Fibroblast of skin of left quadriceps (primary cell): ENCODE measurements at places on chromosomes 6 and 20.

DNA sequence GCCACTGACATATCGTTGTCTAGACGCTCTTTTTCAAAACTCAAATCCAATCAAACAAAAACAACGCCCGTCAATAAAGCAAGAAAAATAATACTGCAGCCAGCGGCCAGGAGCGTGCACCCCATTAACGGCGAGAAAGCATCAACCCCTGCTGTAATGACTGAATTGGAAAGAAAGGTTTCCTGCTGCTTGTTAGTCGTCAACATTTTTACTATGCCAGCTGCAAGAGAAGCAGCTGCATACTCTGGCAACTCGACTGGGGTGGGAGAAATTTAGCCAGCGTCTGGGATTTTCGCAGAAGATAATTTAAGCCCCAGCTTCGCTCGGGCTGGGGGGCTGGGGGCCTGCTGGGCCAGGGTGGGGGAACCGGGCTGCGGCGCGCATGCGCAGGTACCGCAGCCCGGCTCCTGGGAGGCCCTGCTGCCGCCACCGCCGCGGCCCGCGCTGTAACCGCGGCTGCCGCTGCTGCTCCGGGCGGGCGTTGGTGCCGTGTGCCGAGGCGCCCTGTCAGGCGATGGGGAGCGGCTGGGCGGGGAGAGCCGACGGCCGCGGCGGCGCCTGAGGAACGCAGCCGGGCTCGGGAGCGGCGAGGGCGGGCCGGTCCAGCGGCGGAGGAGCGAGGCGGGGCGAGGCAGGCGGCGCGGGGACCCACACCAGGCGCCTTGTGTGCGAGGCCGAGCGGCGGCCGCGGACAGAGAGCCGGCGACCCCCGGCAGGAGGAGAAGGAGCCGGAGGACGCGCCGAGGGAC is 732 bp upstream of the STXBP5 start:
- peak; percentile 50 for DNase-seq

DNA sequence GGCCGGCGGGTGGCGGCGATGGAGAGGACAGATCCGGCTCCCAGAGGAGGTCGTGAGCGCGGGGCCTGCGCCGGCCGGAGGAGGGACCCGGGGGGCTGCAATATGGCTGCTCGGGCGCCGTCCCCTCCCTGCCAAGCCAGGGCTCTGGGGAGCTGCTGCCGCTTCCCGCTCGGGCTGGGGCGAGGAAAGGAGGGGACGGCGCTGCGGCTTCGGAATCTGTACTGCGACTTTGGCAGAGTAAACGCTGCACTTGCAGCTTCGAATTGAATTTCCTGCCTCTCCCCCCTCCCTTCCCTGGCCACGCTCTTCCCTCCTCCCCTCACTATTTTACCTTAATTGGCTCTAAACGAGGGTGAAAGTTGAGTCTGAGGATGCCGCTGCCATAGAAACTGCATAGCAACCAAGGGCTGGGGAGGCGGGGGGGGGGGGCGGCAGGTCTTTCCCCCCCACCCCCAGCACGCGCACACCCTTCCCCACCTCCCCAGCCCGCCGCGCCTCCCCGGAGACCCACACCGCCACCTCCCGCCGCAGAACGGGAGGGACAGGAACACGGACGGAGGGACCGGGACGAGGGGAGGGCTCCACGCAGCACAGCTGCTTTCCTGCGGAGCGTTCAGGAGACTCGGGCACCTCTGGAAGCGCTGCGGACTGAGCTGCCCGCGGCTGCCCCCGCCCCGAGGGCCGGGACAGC is 93.9 kb downstream of the RNASET2 start:
- no peak for DNase-seq

DNA sequence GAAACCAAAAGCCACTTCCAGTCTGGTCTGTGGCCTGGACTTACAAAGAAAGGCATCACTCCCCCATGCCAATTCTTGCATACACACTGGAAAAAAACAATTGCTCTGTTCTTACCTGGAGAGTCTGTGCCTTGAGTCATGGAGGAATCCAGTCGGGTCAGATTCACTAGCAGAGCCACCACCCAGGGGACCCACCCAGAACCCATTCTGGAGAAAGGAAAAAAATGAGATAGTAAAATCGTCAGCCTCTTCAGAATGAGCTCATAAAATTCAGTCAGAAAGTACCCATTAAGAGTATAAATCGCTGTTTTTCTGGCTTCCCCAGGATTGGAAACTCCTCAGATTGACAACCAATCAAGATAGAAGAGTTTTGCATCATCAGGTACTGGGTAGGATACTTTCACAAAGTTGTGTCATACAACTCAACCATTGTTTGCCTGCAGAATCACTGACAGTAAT is at the start of gene HLA-DOB:
TSS of gene HLA-DOB (minus strand) at position 257 of the 459 bp plus-strand sequence. CDS start at position 206, 51 bp downstream.
- no peak for DNase-seq

GRCh38 chr20:17377231-17377630 is 150.4 kb downstream of the PCSK2 start:
- no peak for DNase-seq

DNA sequence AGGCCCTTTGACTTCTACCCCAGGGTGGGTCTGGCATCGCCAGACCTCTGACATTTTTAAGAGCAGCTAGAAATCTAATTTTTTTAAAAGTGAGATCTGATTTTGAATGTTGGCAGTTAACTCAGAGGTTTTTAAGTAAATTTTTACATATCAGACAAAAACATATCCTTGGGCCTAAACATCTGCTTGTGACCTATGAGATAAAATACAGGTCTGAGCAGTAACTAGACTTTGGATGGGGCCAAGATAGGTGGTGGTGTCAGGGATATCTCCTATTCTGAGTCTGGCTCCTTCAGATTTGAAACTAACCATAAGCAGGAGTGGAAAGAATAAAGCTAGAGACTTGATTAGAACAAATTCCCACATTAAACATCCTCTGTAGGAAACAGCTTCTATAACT is 17.6 kb downstream of the RALY start:
- no peak for DNase-seq

GRCh38 chr20:56222945-56223344 is 25.6 kb upstream of the MC3R start:
- no peak for DNase-seq

DNA sequence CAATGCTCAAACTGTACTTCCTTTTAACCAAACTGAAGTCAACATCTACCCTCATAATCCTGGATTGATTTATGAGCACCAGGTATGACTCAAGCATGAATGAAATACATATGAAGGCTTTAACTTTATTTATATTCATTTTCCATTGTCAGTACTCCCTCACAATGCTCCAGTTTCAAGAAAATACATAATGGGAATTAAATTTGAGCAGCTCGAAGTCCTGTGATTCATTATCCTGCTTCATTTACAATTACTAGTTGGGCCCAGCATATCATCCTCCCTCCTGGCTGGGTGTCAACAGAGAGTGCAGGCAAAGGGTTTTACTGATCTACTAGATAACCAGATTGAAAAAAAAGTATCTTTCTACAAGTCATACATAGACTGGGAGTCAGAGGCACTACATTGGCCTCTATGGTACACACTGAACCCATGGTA is 10.1 kb downstream of the SAMHD1 start:
- no peak for DNase-seq

- DNase-seq: no peak
Observed at GRCh38 chr20:58492074-58492718, 23.0 kb downstream of the APCDD1L start.

DNA sequence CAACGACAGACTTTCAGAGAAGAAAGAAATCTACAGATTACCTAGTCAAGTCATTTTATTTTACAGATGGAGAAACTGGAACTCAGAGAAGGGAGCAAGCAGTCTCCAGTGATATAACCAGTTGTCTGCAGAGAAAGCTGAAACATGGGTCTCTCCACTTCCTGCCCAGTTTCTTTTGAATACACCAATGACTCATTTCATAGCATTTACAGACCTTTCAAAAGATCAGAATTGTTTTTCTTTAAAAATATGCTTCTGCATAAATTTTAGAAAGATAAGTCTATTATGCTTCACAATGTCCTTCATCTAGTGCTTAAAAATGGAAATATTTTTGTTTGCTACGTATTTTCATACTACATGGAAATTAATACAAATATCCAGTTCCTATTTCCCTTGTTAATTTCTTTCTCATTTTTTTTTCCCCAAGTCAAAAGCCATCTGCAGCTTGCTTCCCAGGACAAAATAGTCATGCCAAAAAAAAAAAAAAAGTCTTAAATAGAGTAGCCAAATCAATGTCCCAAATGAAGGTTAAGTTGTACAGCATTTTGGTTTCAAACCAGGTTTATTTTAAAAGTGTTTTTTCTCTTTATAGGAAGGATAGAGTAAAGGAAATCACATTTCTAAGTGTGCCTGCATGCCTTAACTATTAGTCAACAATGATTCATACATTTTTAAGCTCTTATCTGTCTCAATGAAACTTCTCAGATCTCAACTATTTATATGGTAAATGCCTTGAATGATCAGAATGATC is 36.9 kb downstream of the ARHGAP18 start:
- peak; percentile 47 for DNase-seq

DNA sequence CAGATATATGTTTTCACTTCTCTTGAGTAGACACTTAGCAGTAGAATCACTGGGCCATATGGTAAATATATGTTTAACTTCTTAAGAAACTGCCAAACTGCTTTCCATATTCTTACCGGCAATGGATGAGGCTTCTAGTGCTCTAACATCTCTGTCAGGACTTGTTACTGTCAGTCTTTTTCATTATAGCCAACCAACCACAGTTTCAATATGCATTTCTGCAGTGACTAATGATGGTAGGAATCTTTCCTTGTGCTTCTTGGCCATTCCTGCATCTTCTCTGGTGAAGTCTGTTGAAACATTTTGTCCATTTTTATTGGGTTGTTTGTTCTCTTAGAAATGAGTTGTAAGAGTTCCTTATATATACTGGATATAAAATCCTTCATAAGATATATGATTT is 66.0 kb upstream of the SYNDIG1 start:
- no peak for DNase-seq

DNA sequence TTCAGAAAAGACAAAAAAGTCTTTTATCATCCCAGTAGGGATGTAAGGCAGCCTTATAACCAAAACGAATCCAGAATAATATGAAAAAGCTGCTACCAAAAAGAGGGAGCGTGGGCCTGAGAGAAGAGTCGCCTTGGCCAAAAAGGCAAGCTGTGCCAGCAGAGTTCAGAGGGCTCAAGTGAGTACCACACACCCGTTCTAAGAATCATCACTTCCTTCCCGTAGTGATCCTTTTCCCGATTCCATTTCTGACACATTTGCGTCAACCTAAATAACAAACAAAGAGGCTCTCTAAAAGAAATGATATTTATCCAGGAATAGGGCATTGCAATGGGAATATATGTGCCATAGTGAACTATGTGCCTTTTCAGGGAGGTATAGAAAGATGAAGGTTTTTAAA is 3.8 kb upstream of the TMEM181 start:
- no peak for DNase-seq

DNA sequence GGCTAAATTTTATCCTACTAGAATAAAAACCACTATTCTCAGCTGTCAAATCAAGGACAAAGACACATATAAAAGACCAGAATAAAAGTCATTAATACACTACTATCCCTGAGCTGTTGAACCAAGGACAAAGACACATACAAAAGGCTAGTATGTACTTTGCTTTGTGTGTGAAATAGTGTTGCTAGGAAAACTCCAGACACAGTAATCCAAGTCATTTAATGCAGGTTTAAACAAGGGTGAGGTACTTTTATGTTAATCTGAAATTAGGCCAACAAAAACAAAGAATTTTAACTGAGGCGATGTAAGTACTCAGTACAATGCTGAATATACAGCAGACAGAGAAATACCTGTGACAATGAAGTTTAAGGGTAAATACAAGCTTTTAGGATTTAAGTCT is 18.9 kb downstream of the GCLC start:
- DNase-seq: no peak

DNA sequence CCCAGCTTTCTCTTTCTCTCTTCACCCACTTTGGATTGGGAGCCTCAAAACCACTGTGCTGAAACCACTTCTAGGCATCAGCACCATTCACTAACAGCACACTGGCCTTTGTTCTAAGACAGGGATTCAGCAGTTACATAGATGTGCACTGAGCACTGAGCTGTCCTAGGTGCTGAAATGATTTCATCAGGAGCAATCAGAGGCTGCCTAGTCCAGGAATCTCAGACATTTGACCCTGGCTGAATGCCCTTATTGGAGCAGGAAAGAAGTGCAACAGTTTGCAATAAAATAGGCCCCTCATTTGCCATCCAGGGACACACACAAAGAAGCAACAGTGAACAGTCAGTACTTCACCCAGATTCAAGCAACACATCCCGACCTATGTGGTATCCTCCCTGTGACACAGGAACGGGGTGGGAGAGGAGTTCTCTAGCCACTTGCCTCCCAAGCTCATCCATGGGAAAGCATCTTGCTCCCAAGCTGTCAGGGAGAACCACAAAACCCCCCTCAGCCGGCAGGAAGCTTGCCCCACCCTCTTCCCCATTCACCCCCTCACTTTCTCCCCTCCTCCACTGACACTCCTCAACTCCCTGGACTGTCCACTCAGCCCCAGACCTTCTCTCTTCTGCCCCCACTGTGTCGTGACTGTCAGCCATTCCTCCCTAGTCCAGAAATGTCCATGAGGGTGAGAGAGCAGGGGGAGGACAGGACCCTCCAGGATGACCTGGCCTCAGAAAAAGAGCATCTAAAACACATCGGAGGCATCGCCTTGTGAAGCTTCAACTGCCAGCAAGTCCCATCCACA is 304.4 kb downstream of the PREX1 start:
- DNase-seq: peak; percentile 43

- no peak for DNase-seq
Observed at GRCh38 chr6:113630738-113631535, 226.2 kb upstream of the MARCKS start.

DNA sequence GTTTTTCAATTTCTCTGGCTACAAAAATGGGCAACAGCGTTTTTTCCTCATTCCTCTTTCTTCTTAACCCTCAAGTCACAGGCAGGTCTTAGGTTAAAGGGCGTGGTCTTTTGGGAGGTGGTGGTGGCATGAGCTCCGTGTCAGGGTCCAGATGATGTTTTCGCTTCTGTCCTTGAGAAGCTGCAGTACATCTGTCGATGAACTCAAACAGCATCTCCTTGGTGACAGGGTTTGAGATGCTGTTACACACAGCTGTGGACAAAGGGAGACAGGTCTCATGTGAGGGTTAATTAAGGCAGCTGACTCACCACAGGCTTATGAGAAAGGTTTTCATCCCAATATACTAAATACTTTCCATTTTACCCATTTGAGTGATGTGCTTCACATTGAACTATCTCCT is 350.8 kb downstream of the RNGTT start:
- DNase-seq: no peak

GRCh38 chr20:50654904-50655303 is 36.4 kb downstream of the RIPOR3 start:
- peak; percentile 16 for DNase-seq

DNA sequence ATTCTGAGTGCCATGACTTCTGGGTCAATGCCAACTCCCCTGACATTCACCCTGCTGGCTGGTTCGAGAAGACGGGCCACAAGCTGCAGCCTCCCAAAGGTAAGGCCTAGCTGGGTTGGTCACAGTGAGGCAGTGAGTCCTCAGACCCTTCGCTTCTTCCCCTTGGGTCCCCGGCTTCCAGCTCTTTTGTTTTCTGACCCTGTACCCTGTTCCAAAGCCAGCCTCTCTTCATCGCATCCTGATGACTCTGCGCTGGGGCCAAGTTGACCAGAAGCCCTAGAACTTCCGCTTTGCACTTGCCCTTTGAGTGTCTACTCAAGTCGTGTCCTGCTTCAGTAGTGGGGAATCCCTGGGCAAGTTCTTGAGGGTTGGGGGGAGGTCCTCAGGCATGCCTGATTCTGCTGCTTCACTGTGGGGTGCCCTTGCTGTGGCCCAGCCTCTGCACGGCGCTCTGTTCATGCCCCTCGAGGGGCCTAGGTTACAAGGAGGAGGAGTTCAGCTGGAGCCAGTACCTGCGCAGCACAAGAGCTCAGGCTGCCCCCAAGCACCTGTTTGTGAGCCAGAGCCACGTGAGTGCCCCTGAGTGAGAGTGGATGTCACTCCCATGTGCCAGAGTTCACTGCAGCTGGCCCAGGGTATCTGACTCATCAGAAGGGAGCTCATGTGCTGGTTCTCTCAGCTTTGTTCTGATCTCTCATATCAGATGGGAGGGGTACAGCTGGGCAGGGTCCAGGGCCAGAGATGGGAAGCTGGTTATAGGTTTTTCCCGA is 23.0 kb downstream of the L3MBTL1 start:
- DNase-seq: no peak
